ENCODE measurements at places on chromosomes 6 and 20.

- DNase-seq, result no peak
Measured at GRCh38 chr6:7515363-7515762, 26.1 kb upstream of the DSP start.

- DNase-seq, result no peak
Measured at GRCh38 chr6:8219352-8219943, 117.1 kb upstream of the EEF1E1 start.

- no peak for DNase-seq
Measured at GRCh38 chr20:17666481-17666880, 15.6 kb downstream of the RRBP1 start.

- no peak for DNase-seq
Measured at GRCh38 chr6:15369838-15370237, 124.0 kb downstream of the JARID2 start.

- no peak for DNase-seq
Measured at GRCh38 chr20:58990651-58991445, 9.8 kb downstream of the NELFCD start.

DNA sequence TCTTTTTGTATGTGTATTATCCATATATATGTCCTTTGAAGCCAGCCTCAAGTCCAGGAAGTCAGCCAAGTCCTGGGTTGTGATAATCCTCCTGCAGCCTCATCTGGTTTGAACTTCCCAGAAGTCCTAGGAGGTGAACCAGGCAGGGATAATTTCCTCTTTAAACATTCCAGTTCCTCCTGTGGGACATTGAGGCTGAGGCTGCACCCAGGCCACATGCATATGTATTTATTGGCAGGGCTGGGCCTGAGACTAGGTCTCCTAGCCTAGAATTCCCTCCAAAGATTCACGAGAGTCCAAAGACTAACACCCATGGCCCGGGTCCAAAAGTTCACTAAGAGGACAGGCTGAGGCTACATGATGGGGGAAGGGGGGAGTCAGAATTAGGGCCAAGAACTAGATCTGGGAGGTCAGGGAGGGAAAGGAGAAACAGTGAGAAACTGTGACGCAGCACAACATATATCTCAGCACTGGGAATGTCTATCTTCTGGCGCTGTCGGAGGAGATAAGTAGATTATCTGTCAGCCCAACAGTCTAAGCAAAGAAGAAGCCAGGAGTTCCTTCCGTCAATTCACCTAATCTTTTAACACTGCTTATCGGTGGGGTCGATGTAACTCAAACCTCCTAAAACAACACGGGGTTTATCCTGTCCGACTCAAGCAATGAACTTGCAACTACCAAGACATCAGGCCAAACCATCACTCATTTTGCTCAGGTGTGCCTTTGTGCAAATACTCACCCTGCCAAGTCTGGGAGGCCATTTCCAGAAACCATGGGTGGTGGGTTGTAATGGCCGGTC, 43.3 kb downstream of the SNX5 start:
- DNase-seq, result no peak

- DNase-seq, result no peak
Measured at GRCh38 chr20:59560588-59561227, 43.6 kb upstream of the PHACTR3 start.

- no peak for DNase-seq
Measured at GRCh38 chr6:133553652-133554051, 312.5 kb downstream of the EYA4 start.

GRCh38 chr6:1698527-1698926, 88.8 kb downstream of the FOXC1 start:
- no peak for DNase-seq

DNA sequence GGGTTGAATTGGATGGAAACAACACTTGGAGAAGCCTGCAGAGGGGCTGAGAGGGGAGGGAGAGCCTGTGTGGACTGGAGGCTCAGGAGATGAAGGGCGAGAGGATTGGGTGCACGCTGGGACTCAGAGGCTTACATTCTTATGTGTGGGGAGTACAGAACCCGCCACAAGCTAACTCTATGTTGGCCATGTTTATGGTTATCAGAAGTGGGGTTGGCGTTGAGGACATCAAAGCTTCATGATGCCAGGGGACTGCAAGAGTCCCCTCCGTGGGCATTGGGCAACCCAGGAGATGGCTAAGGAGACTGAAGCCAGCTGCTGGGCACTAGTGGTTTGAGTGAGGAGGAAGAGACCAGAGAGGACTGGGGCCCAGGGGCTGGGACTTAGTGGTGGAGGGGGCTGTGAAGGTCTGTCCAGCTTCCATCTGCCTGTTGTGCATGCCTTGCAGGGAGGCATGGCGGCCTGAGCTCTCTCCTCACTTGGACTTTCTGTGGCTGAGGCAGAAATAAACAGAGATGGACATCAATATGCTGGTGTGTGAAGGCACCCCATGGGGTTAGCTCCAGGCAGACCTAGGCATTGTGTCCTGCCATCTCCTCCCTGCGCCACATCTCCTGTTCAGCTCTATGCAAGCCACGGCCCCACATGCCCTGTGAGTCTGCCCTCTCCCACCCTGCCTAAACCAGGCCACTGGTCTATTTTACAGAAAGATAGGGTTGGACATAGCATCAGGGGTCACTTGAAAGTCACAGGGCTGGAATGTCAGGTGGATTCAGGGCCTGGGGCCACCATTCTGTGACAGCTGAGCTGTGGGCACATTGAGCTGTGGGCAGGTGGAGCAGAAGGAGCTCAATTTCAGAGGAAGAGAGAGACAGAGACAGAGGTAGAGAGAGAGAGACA, 61.6 kb downstream of the PHACTR3 start:
- peak; percentile 42 for DNase-seq

DNA sequence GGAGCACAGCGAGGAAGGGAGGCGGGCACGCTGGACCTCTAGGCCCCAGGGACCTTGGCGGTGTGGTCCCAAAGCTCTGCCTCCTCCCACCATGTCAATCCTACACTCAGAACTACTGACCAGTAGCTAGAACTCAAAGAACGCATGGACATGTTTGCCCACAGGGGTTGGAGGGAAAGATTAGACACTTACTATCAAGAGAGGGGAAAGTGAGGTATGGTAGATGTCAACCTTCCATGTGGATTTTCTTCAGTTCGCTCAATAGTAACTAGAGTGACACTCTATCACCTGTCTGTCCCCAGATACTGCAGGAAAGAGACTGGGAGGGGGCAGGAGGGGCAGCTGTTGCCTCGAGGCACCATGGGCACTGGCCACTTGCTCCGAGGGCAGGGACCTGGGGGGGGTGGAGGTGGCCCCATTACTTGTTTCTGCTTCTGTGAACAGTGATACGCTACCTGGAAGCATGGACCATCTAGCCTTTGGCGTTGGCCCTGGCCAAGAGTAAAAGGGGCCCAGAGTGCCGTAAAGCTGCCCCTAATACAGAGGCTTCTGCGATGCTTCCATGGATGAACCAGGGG, 912 bp upstream of the DIDO1 start:
- DNase-seq, result no peak

GRCh38 chr6:140204154-140204553, 829.7 kb upstream of the CITED2 start:
- DNase-seq, result no peak

GRCh38 chr6:80605165-80605989, 498.9 kb downstream of the BCKDHB start:
- DNase-seq, result no peak

- no peak for DNase-seq
Measured at GRCh38 chr6:128024969-128025368, 124.1 kb upstream of the THEMIS start.

DNA sequence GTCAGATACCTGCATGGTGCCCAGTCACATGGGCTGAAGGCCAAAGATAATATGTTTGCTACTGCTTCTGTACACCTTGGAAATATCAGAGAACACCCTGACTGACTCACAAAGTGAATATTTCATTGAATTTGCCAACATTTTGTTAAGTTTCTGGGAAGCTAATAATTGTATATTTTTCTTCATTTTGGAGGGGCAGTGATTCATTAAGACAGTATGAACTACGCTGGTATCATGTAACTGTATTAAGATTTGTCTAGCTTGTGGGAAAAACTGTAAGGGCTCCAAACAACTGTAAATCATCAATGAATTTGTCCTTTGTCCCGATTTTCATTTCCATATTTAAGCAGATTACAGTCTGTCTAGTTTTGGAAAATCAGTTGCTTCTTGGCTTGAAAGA, 102.3 kb upstream of the CCN2 start:
- DNase-seq, result no peak

DNA sequence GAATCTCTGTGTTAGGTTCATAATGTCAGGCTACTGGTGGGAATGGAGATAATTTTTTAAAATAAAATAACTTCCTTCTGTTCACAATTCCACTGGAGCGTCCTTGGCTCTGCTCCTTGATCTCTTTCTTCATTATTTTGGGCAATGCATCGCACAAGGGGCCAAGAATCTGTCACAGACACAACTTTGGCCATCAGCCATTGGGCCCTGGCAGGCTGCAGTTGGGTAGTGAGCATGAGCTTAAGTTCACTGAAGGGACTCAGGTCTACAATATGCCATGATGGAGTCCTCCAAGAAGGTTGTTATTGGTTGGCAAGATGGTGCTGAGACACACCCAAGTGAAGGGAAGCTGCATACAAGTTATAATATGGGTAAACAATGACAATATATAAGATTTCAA, 40.0 kb downstream of the CYP39A1 start:
- DNase-seq, result no peak

DNA sequence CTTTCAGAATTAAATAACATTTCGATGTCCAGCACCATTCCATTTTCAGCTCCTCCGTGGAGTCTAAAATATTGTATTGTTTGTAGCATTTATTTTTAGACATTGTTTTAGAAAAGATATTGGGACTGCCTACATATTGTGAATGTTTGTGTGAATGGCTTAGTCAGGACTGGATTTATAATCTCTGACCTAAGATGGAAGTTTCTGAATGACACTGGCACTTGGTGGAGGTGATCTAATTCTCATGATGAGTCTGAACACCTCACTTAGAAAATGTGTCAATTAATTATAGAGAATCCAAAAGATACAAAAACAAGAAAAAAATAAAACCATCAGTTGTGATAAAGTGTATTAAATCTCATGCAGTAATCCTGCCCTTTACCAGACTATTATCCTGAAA, 60.8 kb upstream of the HBS1L start:
- DNase-seq, result no peak

DNA sequence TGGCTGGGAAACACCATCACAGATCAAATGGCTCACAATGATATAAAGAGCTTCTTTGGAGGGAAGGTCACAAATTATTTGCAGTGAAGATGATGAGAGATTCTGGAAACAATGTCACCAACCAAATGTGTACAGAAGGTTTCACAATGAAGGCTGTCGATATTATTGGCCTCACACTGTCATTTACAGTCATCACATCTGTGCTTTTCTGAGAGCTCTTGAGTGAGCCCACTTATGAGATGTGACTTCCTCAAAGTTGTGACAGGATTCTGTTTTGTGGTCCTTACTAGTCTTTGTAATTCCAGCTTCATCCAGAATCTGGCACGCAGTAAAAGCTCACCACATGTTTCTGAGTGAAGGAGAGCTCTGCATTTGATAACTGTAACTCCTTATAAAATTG, 133.6 kb downstream of the LMBRD1 start:
- no peak for DNase-seq

DNA sequence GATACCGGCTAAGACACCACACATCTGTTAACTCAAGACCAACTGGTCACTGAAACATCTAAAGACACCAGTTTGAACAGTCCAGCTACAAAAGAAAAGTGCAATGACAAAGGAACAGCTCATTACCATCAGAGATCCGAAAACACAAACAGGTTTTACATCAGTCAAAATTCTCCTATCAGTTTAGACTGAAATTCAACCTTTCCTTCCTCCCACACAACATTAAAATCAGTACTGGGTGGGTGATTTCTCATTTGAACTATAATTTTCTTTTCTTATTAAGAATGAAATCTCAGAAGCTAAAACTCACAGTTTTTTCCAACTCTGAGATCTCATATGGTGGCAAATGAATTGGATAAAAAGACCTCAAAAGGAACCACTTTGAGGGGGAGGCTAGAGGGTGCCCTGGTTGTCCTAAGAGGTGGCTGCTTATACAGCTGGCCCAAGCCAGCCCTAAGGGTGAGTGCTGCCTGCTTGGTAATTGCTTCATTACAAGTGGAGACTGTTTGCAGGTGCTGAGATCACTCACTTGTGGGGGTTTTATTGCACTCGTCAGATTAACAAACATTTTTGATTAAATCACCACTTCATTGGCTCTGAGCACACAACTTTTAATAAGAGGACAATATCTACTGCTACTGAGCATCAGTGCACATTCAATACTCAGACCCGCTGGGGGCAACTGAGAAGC, 4.3 kb downstream of the CCDC167 start:
- no peak for DNase-seq

DNA sequence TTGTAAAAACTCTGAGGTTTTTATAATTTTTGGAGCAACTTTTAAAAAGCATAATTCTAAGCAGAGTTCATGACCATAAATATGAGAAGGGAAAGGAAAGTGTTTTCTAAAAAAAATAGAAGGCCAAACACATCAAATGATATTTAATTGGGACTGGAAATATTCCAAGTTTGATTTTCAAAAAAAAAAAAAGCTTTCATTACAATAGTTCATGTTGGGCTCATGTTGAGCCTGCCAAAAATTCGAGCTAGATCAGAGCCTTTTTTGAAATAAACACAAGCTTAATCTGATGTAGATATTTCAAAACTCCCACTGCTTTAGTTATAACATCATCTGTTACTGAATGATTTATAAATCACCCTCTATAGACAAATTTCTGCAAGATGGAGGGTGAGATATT, 163.4 kb upstream of the DEFB112 start:
- DNase-seq, result no peak

DNA sequence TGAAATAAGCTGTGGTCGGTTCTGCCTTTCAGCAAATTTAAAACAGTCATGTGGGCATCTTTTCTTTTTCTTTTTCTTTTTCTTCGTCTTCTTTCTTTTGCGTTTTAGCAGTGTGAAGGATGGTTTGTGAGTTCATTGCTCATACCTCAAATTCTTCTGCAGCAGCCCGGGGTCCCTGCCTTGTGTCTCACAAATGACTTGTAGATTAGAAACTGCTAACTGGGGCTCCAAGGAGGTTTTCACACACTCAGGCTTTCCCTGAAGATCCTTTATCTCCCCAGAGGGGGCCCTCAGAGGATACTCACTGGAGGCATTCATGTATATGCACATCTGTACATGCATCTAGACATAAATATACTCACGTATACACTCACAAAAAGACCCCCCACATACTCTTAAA, 1.7 kb downstream of the SMOC2 start:
- no peak for DNase-seq

DNA sequence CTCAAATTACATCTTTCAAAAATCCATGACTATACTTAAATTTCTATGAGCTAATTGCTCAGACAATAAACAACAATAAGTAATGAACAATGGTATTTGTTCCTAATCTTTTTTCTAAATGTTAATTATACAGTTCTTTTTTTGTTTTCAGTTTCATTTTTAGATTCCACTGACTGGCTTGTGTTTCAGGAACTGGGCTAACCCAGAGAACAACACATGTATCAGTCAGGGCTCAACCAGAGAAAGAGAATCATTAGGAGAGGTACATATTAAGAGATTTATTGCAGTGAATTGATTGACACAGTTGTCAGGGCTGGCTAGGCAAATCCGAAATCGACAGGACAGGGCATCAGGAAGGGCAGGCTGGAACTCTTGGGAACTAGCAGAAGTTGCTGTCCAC, 182.8 kb downstream of the GRM1 start:
- DNase-seq, result no peak

- no peak for DNase-seq
Measured at GRCh38 chr20:50358971-50359370, 151.2 kb upstream of the PTPN1 start.

GRCh38 chr6:108748055-108748454, 100.2 kb upstream of the ARMC2 start:
- no peak for DNase-seq

GRCh38 chr6:112883095-112883494, 536.0 kb downstream of the RFPL4B start:
- no peak for DNase-seq

- DNase-seq, result no peak
Measured at GRCh38 chr6:75098709-75099108, 107.1 kb downstream of the COL12A1 start.

All from type B pancreatic cell (in vitro differentiated cells).